NCI-H446 treated with DMSO at 0.1 percent for 48 hours (cell line): ENCODE measurements at places on chromosomes 5 and 9.

- DNase-seq: no peak
These were observed 22.5 kb upstream of the SHB start for GRCh38 chr9:38091310-38092199.

DNA sequence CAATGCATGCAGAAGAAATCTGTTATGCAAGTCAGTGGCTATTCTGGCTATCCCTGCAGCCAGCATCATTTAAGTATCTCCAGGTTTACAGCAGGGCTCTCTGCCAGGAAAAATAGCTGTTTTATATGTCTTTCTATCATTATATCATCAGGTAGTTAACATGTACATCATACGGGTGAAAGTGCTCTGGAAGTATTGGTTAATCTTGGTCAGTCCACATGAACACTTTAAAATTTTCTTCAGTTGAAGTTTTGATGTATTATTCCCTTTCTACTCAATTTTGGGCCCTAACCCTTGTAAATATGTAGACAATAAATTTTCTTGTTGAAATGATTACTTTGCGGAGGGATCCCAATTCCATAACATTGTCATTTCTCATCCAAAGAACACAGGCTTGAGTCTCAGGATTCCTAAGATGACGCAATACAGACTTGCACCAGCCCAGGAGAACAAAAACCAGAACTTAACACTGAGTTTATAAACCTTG, 67.5 kb downstream of the SEMA6A start:
- DNase-seq: peak; percentile 5

GRCh38 chr5:17087035-17087434, 130.4 kb upstream of the BASP1 start:
- no peak for DNase-seq

DNA sequence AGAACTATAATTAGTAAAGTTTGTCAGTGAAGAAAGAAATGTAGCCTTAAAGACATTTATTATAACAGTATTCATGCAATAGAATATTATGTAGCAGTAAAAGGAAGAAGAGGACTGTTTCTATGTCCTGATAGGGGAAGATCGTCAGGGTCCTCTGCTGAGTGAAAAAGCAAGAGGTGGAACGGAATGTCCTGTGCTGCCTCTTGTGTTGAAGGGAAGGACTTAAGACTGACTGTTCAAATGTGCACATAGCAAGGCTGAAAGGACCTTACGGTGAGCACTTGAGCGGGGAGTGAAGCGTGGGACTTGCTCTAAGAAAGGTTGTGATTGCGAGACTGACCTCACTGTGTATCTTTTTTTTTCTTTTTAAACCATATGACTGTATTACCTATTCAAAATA, 63.2 kb downstream of the SNX24 start:
- no peak for DNase-seq

GRCh38 chr5:37900692-37901091, 60.9 kb upstream of the GDNF start:
- DNase-seq: peak; percentile 26

DNA sequence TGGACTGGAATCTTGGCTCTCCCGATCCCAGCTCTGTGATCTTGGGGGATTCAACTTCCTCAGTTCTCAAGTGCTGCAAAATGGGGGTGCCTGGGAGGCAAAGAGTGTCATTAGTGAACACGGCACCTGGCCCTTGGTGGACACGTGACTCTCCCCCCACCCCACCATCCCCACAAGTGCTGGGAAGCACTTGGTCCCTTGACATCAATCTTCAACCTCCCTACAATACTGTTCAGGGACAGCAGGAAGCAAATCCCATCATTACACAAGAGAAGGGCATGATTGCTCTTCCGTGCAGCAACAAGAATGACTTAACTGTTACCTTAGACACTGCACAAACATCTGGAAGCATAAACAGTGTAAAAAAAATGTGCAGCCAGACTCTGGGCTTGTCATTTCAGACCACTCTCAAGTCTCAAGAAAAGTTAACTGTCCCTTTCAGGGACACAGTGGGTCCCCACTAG, 61.4 kb downstream of the PSMB7 start:
- no peak for DNase-seq

GRCh38 chr5:163478126-163478981, 17.9 kb downstream of the HMMR start:
- DNase-seq: no peak
